Germinal center (tissue), 1 donor: ENCODE measurements at places on chromosomes 16 and 17.

- DNase-seq: no peak
These were observed 134.6 kb downstream of the GAS7 start for GRCh38 chr17:10063730-10064241.

DNA sequence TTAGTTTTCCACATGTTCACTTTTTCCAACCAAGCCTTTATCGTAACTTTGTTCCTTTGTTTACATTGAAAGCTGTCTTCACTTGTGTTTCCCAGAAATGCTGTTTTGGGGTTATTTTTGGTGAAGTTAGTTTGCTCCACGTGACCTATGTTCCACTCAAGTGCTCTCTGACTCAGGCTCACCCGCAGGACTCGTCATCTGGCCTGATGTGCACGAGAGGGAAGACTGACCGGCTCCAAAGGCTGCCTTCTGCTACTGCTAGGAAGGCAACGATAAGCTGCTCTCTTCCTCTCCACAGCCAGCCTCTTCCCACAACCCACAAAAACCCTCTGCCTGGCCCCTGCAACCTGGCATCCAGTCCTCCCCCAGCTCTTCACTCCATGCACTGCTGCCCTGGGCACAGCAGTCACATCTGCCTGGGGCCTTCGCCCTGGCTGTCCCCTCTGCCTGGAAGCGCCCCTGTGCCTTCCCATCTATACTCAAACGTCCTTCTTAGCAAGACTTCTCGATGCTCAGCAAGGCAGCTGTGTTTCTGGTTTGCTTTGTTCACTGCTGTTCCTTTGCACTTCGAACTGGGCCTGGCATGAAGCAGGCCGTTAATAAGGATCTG lies 28.0 kb downstream of the ZCCHC14 start:
- no peak for DNase-seq

- no peak for DNase-seq
These were observed 50.4 kb downstream of the VAT1L start for GRCh38 chr16:77838597-77839255.

DNA sequence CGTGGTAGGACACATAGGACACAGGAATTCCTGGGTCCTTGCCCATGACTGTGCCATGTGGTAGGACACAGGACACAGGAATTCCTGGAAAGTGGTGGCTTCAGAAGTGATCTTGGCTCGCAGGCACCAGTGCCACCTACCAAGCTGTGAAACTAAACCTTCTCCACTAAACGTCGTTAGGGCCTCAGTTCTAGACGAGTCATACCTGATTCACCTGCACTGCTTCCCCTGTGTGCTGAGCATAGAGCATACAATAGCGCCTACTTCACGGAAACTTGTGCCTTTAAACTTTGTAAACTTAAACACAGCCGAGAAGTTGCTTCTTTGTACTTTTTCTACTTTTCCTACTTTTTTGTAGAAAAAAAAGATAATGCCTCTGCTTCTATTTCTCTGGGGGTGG lies 4.8 kb downstream of the SOX8 start:
- DNase-seq: no peak

GRCh38 chr17:65509032-65509431 lies 52.4 kb downstream of the AXIN2 start:
- no peak for DNase-seq

DNA sequence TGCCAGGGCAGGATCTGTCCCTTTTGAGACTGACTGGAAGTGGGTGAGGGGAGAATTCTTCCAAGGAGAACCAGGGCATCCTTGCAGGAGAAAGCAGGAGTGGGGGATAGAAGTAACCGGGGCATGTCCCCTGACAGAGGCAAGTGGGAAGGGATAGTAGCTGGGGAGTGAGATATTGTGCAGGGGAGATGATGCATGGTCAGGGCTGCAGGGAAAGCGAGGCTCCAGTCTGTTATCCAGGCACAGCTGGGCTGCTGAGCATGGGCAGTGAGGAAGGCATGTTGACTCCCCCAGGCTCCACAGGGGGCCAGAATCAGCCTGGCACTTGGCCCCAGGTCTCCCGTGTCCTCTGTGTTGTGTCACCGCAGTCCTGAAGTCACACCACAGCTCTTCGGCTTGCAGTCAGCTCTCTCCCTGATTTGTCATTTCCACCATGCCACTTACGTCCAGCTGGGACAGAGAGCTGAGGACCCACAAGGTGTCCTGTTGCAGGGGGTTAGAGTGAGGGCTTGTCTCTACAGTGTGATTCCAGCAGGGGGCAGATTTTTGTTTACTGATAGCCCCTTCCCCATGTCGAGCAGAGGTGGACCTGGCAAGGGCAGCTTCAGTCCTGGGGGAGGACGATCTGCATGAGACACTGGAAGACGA lies 40.9 kb downstream of the B9D1 start:
- DNase-seq: no peak

DNA sequence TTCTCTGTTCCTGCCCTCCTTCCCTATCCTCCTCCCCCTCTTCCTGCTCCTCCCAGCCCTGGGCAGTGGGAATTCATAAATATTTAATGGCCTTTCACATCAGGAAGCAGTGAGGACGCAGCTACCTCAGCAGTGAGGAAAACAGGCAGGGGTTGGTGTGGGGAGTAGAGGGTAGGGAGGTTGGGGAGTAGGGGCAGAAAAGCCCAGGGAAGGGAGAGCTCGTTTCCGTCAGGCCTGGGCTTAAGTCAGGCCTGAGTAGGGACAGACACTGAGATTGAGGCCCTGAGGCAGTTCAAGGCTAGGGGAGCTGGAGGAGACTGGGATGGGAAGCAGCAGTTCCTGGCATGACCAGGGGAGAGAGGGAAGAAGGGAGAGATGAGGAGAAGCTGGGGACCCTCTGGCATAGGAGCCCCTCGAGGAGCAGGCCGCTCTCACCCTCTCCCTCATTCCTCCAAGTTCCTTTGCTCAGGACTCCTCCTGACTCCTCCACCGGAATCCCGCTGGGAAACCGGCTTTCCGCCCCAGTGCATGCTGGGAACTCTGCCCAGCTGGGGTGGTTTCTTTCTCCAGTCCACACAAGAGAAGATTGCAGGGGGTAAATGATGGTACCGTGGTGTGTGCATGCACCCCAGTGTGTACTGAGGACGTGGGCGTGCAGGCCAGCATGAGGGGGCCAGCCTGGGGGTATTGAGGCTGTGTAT lies 6.2 kb downstream of the SAMD14 start:
- DNase-seq: no peak

DNA sequence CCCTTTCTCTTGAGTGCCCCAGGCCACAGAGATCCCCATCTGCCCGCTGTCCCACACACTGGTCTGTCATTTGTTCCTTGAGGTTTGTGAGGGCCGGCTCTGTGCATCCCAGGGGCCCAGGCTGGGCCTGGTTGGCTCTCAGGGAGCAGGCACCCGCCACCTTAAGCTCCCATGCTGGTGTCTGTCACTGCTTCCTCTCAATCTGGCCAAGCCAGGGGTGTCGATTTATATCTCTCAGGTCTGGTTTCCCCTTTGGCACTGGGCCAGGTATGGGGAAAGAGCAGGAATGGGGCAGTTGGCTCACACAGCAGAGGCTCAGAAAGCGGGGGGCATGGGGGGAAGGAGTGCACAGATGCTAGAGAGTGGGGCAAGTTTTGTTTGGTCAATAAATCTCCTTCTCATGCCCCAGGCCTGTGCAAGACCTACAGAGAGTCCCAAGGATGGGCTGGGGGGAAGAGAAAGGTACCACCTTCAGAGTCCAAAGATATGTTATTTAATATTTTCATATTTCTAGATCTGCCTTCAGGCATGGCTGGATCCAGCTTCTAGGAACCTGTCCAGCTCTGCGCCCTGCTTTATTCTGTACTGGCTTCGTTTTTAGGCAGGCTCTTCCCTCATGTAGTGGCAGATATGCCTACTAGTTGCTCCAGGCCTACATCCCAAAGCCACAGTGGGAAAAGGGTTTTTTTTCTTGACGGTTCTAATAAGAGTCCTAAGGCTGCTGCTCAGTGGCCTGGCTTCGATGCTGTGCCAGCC lies 34.3 kb downstream of the IL4R start:
- no peak for DNase-seq

DNA sequence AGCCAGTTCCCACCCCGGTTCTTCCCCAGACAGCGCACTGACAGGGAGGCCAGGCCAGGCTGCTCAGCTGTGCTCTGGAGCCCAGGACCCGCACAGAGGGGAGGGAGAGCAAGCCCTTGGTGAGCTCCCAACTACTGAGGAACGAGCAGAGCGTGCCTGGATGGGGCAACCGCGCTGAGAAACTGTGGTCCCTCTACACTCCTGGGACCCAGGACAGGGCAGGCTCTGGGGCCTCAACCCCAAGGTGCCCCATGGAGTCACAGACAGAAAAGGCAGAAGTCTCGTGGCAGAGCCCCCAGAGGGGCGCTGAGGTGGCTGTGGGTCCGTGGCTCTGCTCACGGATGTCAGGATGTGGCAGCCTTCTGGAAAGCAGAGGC lies 16.3 kb downstream of the SLX4 start:
- no peak for DNase-seq

DNA sequence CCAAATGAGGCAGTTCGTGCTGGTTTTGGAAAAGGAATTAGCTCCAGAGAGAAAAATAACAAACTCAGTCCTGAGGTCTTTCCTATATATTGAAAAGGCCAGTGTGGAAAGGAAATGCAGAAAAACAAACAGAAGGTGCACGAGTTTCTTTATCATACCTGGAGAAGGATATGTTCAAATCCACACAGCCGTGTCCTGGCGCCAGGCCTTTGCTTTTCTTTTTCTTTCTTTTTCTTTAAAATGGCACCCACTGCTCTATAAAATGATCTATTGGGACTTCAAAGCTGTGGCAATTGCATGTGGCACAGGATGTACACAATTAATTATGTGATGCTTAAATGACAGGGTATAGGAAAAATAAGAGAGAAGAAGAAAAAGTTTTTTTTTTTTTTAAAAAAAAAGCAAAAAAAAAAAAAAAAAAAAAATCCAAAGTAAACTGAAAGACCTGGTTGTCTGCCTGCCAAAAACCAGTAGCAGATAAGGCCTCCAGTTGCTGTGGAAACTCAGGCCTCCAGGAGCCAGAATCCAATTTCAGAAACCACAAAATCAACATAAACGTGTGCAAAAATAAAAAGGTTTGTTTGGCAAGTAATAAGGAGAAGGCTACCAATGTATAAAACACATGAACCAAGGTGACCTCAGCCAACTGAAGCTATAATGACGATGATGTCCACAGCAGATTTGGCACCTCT lies 957.6 kb upstream of the SOX9 start:
- DNase-seq: no peak

DNA sequence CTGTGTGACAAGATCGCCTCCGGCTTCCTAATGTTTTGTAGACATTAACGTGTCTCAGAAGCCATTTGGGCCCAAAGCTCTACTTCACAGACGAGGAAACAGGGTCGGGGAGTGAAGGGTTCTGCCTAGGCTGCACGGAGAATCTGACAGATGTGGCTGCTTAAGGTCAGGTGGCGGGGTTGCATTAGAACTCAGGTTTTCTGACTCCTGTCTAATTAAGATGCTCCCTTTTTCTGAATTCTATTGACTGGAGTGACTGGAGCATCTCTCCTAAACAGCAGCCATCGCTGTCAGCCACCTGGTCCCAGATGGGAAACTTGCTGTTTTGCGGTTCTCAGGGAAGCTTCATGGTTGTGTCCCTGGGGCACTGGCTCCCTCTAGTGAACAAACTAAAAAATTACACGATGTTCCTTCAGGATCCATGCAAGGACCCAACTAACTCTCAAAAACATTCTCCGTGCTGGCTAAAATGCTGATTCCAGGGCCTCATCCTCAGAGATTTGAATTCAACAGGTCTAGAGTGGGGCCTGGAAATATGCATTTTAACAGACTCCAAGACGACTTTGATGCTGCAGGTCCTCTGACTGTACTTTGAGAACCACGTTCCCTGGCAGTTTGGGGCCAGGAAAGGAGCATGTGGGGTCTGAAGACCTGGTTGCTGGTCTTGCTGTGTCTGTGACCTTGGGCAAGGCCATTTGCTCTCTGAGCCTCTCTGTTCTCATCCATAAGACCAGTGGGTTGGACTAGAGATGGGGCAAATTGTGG lies 117.4 kb downstream of the IRF8 start:
- peak; percentile 74 for DNase-seq

- no peak for DNase-seq
These were observed 20.2 kb downstream of the CEP112 start for GRCh38 chr17:66171692-66172091.

GRCh38 chr17:18261146-18261515 lies 669 bp downstream of the MIEF2 start:
- DNase-seq: peak; percentile 53

GRCh38 chr16:11225677-11226549 lies 30.1 kb downstream of the SOCS1 start:
- DNase-seq: no peak
